ENCODE measurements at places on chromosomes 1 and 21.

- H3K4me3 ChIP-seq = no peak overlapping the region
- no peak for DNase-seq
- no peaks in the 10 kb centered on the region for H3K27me3 ChIP-seq
- H3K27ac ChIP-seq = no peak overlapping the region
These were observed 107.1 kb upstream of the OLIG2 start for GRCh38 chr21:32918478-32919120.

GRCh38 chr1:199405634-199406196, 621.8 kb upstream of the NR5A2 start:
- no peaks in the 10 kb centered on the region for H3K4me1 ChIP-seq
- H3K36me3 ChIP-seq = no peaks in the 10 kb centered on the region
- peaks cover 30% of the 10 kb centered on the region for H3K27me3 ChIP-seq
- H3K27ac ChIP-seq = no peak overlapping the region
- H3K4me3 ChIP-seq = no peak overlapping the region
- no peak for DNase-seq

- H3K27ac ChIP-seq = peak overlapping the region; percentile 69
- DNase-seq = no peak
- peaks cover 28% of the 10 kb centered on the region for H3K4me1 ChIP-seq
- H3K36me3 ChIP-seq = peaks cover 58% of the 10 kb centered on the region
- no peak overlapping the region for H3K4me3 ChIP-seq
These were observed 3.5 kb downstream of the MARCKSL1 start for GRCh38 chr1:32332290-32333079.

GRCh38 chr1:22978299-22978698, 5.6 kb upstream of the LACTBL1 start:
- no peak overlapping the region for H3K4me3 ChIP-seq
- no peaks in the 10 kb centered on the region for H3K36me3 ChIP-seq
- DNase-seq = no peak
- peaks cover 42% of the 10 kb centered on the region for H3K27me3 ChIP-seq

- H3K4me3 ChIP-seq = no peak overlapping the region
- H3K27me3 ChIP-seq = no peaks in the 10 kb centered on the region
- H3K27ac ChIP-seq = no peak overlapping the region
- H3K36me3 ChIP-seq = no peaks in the 10 kb centered on the region
- H3K4me1 ChIP-seq = no peaks in the 10 kb centered on the region
These were observed 175.0 kb upstream of the TNR start for GRCh38 chr1:175918364-175918801.

Measured in effector memory CD8-positive, alpha-beta T cell (primary cell).